ENCODE measurements at places on chromosomes 3 and 15.
A peak's percentile ranks its signal among the peaks of the same experiment; 100 is the strongest.

DNA sequence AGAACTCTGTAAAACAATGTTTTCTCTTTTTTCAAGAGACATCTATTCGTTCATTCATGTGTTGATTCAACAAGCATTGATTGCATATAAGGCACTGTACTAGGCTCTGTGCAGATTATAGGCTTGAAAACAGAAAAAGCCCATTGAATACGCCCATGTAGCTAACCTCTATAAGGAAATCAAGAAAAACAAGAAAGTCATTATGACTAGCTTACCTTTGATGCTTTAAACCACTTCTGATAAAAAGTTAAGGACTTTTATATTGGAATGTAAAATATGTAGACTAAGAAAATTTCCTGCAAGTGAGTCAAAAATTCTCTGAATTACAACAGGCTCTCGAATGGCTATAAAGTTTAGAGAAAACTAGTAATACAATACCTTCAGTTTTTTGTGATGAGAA lies 92.5 kb downstream of the BDH1 start:
- no peak for DNase-seq

- DNase-seq: no peak
Observed at GRCh38 chr3:71441217-71441924, 142.2 kb downstream of the FOXP1 start.

- DNase-seq: no peak
Observed at GRCh38 chr3:181956122-181956521, 244.4 kb downstream of the SOX2 start.

GRCh38 chr3:157477441-157477840 lies 25.8 kb downstream of the VEPH1 start:
- DNase-seq: no peak

DNA sequence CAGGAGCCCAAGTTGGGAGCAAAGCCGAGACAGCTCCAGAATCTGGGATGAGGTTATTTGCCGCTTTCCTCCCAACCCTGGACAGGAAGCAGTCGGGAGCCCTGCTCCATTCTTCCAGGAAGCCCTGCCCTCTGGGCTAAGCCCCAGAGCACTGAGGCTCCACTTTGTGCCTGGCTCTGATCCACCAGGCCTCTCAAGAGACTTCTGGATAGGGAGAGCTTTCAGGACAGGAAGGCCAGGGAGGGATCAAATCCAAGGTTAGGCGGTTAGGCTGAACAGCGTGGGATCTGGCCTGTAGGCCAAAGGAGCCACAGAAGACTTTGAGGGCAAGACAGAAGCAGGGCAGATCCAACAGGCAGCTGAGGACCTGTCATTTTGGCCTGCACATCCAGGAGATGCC lies 835 bp downstream of the STOML1 start:
- DNase-seq: no peak

GRCh38 chr3:14144423-14145075 lies 19.7 kb downstream of the TMEM43 start:
- no peak for DNase-seq

DNA sequence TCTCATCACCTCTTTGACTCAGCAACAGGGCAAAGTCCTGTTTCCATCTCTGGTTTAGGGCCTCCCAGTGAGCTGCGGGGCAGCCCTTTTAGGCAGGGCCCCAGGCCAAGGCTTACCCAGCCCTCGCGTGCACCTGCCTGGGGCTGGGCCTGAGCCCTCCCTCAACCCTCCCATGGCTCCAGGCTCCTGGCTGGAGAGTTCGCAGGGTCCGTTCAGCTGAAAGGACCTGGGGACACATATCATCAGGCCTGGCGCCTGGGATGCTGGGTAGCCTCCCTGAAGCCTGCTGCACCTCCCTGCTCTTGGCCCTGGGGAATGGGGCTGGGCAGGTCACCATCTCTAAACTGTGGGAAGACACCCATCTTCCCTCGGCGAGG lies 29.7 kb downstream of the HDAC11 start:
- DNase-seq: no peak

DNA sequence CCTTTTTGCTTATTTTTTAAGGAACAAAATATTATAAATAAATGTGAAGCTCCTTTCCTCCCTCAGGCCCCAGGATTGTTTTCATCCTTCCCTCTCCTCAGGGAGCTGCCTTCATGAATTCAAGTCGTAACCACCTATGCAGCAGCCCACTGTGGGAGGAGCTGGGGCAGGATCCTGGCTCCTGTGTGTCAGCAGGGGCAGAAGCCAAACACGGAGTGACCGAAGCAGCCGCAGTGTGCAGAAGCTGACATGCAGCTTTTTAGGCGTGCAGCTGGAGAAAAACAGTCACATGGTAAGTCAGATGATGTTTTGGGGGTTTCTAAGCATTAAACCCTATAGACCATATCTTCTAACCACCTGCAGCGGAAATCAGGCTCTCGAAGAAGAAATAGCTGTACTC lies 231.3 kb downstream of the OCA2 start:
- DNase-seq: no peak

DNA sequence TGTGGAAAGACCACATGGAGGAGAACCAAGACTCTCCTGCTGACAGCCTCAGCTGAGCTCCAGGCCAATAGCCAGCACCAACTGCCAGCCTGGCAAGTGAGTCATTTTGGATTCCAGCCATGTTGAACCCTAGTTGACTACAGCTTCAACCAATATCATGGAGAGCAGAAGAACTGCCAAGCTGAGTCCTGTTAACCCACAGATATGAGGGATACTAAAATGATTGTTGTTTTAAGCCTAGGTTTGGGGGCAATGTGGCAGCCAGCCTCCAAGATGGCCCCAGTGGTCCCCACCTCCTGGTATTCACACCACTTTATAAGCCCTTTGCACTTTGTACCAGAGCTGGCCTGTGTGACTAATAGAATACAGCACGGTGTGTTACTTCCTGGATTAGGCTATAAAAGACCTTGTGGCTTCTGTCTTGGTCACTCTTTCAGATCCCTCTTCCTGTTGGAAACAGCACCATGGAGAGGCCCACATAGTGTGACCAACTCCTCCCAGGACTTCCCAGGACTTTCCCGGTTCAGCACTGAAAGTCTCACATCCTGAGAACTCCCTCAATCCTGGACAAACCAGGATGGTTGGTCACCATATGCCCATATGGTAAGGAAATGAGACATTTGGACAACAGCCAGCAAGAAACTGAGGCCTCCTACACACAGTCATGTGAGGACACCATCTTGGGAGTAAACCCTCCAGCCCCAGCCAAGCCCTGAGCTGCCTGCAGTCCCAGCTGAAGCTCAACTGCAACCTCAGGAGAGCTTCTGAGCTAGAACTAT lies 32.4 kb upstream of the CDV3 start:
- peak; percentile 20 for DNase-seq

GRCh38 chr15:48536681-48537091 lies 108.8 kb downstream of the FBN1 start:
- no peak for DNase-seq

GRCh38 chr3:138097192-138098172 lies 17.9 kb downstream of the DZIP1L start:
- peak; percentile 28 for DNase-seq

- no peak for DNase-seq
Observed at GRCh38 chr3:183937601-183938286, 53.1 kb upstream of the PARL start.

DNA sequence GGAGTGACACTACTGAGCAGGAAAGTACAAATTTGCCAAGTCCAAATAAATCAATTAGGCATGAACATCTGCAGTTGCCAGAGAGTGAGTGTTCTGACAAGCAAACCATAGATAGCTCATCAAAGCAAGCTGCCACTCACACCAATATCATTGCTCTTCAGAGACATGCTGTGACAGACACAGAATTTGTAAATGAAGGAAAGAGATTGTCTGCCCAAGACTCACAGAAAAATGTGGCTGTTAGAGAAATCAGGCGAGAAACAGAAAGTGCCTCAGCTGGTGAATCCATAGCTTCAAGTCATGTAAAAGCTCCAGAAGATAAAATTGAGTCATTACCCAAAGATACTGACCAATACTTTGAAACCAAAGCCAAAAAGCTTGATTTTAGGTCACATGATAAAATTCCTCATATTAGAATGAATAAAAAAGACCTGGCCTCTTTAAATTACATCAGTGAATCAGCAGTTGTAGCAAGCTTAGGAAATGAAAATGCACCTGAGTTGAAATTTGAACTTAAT lies 50.8 kb downstream of the CRYBG3 start:
- DNase-seq: no peak

- DNase-seq: no peak
Observed at GRCh38 chr15:48001393-48002039, 119.3 kb upstream of the SLC24A5 start.

GRCh38 chr15:101039461-101039860 lies 120.3 kb downstream of the LRRK1 start:
- no peak for DNase-seq

DNA sequence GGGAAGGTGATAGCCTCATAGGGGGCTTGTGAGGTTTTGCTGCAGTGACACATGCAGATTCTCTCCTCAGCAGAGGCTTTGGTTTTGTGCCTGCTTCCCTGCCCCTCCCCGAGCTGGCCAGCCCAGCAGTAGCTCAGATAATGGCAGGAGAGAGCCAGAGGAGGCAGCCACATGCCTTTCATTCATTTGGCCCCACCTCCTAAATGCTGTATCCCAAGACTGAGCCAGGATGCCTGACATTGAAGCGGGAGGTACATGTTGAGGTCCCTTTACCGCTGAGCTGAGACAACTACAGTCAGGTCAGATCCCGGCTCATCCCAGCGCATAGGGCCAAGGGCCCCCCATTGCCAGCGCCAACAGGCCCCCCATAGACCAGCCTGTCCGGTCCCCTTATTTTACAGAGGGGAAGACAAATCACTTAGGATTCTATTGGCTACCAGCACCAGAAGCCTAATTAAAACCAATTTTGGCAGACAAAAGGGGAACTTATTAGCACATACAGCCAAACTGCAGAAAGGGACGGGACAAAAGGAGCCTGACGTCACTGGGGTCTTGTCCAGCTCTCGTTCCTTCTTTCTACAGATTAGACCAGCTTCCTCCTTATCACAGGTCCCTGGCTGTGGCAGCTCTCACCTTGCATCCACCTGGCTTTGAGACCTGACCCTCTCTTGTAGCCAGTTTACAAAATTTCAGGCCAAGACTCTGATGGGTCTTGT lies 12.1 kb upstream of the POLG start:
- no peak for DNase-seq

- DNase-seq: no peak
Observed at GRCh38 chr3:194718079-194718478, 32.4 kb downstream of the FAM43A start.

DNA sequence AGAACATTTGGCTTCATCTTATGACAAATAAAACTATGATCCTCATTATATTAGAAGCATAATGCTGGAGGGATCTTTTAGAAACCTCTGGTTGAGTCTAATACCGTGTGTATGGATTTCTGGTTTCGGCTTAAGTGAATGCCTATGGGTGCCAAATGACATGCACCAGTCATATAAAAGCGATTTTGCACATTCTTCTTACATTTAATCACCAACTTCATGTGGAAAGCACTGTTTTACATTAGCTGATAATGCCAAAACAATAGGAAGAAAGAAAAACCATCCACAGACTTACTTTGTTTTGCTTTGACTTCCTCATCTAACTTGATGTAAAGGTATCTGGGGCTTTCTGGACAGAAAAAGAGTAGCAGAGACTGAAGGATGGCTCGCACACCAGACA lies 20.9 kb downstream of the SLC2A2 start:
- no peak for DNase-seq
